ENCODE measurements at places on chromosomes 12 and 14. TPM values are rescaled to one million over a fixed set of nuclear protein-coding genes. Genes with fewer than 3 reads are reported as not detected.

ATF7IP gene
- polyA plus RNA-seq = 47.8 TPM

GPRC5D gene
- 0.75 TPM for polyA plus RNA-seq

GPR162 gene
- 29.1 TPM for polyA plus RNA-seq

DTX1 gene
- polyA plus RNA-seq = 12.1 TPM

STON2 gene
- 37.8 TPM for polyA plus RNA-seq

PLEKHG3 gene
- 98.8 TPM for polyA plus RNA-seq

ANO4 gene
- 0.75 TPM for polyA plus RNA-seq

SLC7A8 gene
- polyA plus RNA-seq = 100 TPM

FGF6 gene
- polyA plus RNA-seq = not detected

LRFN5 gene
- 13.0 TPM for polyA plus RNA-seq

- DNase-seq = no peak
Observed at GRCh38 chr12:118959985-118960560, 21.3 kb upstream of the SRRM4 start.

- DNase-seq = no peak
Observed at GRCh38 chr12:19450362-19450761, 11.1 kb downstream of the AEBP2 start.

GRCh38 chr14:77474479-77475177, 16.7 kb downstream of the AHSA1 start:
- no peak for DNase-seq

GRCh38 chr14:42368234-42368633, 761.6 kb downstream of the LRFN5 start:
- DNase-seq = no peak

GRCh38 chr12:115817389-115817788, 460.1 kb downstream of the MED13L start:
- no peak for DNase-seq

DNA sequence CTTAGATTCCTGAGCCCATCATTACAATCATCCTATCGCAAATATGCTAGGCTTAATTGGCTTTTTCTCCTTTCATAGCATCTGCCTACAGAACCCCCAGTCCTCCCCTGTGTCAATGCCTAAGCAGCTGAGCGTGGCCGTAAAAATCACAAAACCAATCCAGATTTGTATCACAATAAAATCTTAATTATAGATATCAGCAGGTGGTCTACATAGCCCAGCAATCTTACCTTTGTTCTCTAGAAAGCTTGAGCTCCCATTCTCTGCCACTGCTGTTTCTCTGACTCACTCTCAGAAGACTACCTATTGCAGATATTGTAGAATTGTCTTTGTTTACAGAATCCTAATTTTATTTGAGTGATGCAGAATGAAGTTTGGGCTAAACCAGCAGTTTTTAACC, 37.9 kb upstream of the PPM1A start:
- no peak for DNase-seq

DNA sequence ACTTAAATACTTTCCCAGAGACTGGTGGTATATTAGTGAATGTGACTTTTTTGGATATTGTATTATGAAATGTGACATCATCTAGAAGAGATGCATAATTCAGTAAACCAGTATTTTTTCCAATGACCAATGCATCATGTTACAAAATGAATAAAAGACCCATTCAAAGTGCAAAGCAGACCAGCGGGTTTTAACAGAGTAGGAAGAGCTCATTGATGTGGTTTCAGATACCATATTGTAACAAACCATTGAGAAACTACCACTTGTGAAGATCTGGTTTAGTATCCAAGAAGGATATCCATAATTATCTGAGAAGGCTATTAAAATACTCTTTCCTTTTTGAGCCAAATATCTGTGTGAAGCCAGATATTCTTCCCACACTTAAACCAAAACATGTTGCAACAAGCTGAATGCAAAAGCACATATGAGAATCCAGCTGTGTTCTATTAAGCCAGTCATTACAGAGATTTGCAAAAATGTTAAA, 47.7 kb downstream of the MVK start:
- DNase-seq = no peak

DNA sequence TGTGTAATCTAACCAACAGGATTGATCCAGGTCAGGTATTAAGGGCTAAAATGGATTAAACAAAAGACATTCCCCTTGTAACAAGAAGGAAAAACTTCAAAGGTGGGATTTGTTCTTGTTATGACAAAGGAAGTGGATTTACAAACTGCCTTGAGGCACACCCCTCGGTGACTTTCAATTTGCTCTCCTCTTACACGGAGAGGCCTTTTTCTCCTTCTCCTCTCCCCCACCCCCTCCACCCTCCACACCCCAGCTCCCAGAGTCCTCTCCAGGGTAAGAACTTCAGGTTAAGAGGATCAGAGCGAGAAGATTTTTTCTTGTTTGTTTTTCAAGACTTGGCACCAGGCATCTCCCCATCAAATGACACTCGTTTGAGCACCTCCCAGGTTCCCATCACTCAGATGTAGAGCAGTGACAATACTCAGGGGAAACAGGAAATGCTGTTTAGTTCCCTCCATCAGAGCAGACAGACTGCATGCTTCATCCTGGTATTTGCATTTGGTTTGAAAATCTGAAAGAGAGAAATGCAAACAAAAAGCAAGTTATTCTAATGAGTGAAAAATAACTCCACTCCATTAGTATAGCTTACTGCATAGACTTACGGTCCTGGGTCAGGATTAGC, 77.6 kb upstream of the TMEM260 start:
- DNase-seq = no peak

GRCh38 chr14:22811722-22812121, 3.5 kb downstream of the SLC7A7 start:
- no peak for DNase-seq

DNA sequence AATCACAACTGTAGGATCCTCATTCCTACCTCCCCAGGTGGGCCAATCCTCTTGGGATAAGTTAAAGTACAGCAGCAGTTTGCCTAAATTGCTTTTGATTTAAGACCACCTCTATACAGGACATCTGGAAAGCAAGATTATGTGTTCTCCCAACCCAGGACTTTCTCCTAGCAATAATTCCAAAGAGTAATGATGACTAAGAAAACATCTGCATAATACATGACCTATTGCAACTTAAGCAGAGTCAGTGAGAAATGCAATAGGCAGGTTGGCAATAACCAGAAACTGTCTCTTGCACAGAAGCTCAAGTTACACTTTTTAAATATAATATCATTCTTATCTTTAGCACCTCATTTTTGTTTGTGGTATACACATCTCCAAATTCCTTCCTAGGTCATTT, 275.4 kb downstream of the TRHDE start:
- DNase-seq = no peak

DNA sequence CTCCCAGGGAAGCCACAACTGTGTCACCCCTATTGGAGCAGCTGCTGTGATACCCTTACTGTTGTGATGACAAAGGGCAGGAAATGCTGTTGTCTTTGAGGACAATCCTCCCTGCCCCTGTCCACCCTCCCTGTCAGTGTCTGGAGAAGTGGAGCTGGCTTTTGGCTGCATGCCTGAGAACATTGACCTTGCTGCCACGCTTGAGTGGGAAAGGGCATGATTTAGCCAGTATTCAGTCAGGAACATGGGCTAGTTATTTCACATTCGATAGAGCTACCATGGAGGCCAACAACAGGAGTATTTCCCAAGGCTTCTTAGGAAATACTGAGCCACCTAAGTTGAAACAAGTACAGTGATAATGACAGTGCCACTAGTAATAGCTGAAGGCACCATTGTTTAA, 59.4 kb downstream of the MYRFL start:
- no peak for DNase-seq

GRCh38 chr14:40694023-40694422, 912.7 kb upstream of the LRFN5 start:
- no peak for DNase-seq

GRCh38 chr12:109491671-109492070, 14.2 kb downstream of the UBE3B start:
- no peak for DNase-seq

- DNase-seq = no peak
Observed at GRCh38 chr14:105416671-105417070, 3.0 kb upstream of the MTA1 start.

- DNase-seq = no peak
Observed at GRCh38 chr12:81021834-81022233, 56.0 kb upstream of the ACSS3 start.

GRCh38 chr12:103783744-103784664, 57.0 kb downstream of the NT5DC3 start:
- no peak for DNase-seq

GRCh38 chr12:2691345-2692071, 103.3 kb upstream of the FKBP4 start:
- no peak for DNase-seq

- no peak for DNase-seq
Observed at GRCh38 chr12:107223821-107224220, 130.5 kb upstream of the CRY1 start.

GRCh38 chr14:97757491-97757890, 960.3 kb downstream of the VRK1 start:
- no peak for DNase-seq

DNA sequence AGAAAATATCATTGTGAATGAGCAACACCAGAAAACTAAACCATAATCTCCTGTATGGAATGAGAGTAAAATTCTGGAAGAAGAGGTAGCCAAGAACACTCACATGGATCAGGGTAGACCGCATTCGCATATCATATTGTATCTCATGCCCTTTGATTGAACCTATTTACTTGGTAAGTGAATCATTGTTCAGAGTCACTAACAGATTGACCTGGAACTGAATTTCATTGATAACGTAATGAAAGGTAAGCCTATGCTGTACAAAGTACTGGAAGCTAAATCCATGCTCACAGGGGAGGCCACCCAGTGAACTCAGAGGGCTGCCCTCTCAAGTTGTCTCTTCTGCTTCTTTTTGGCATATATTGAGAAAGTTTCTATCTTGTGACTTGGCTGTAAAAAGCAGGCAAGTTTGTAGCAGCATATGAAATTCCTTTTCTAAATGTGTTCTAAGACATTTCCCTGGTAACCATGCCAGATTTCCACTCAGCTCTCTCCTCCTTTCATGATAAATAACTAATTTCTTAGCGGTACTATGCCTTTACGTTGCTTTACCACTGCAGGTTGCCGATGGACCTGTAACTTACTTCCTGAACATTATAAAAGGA, 91.4 kb downstream of the PLCZ1 start:
- no peak for DNase-seq

DNA sequence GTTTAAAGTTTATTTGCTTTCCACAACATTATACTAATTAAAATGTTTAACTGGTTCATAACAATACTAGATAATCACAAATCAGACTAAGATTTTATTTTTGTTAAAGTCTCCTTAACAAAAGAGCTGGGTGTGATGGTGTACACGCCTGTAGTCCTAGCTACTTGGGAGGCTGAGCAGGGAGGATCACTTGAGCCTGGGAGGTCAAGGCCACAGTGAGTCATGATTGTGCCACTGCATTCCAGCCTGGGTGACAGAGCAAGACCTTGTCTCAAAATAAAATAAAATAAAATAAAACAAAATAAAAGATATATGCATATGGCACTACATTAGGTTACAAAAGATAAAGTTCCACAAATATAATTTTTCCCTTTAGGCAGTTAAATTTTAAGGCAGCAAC, 5.6 kb downstream of the MIS18BP1 start:
- no peak for DNase-seq

DNA sequence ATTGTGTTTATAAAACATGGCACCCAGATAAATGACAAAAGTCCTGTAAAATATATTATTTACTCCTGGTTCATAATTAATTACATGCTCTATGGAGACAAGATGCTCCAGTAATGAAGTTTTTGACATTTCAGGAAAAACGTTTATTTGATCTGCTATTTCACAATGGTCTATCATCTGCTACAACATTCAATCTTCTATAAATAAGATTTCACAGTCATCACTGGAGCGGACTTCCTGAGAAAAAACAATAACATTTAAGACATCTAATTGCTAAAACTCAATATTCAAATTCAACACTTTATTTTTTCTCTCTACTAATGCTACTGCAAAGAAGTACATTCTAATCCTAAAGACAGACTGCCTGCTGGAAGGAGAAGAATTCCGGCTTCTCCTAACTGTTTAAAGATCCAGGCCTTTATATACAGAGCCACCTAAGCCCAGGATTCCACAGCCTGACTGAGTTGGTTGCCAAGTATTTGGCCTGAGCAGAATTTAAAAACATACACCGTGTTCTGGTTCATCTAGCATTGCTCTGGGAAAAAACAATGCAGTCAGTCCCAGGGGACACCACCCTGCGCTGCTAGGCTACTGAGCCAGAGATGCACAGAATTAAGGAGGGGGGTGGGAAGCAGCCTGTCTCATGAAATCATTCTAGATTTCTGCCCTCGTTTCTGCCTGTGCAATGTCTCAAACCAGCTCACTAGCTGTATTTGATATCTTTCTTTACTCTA, 58.0 kb downstream of the TMTC1 start:
- DNase-seq = no peak
